Esophagus mucosa (tissue), 1 donor: ENCODE measurements at places on chromosomes 7 and 10. TPM values are rescaled to one million over a fixed set of nuclear protein-coding genes. Genes with fewer than 3 reads are reported as not detected.

POM121C gene
- total RNA-seq, result 30.6 TPM

GRCh38 chr7:41779918-41780317 lies 77.0 kb upstream of the INHBA start:
- no peak for ATAC-seq

DNA sequence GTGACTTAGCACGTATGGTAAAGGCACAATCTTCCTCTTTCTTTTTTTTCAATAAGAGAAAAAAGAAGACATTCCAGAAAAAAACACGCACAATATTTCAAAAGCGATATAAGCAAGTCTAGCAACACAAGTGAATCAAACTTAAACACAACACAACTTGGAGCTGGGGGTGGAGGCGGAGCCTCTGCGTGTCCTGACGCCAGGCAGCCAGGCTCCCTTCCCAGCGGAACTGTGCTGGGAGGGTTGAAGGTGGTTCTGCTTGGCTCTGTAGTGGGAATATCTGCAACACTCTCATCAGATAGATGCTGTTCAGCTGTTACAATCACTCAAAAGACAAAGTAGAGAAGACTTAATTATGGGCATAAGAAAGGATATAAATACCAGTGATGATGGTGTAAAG lies 211.4 kb downstream of the WDR37 start:
- ATAC-seq, result no peak

CRTAC1 gene
- 1.5 TPM for total RNA-seq

DNA sequence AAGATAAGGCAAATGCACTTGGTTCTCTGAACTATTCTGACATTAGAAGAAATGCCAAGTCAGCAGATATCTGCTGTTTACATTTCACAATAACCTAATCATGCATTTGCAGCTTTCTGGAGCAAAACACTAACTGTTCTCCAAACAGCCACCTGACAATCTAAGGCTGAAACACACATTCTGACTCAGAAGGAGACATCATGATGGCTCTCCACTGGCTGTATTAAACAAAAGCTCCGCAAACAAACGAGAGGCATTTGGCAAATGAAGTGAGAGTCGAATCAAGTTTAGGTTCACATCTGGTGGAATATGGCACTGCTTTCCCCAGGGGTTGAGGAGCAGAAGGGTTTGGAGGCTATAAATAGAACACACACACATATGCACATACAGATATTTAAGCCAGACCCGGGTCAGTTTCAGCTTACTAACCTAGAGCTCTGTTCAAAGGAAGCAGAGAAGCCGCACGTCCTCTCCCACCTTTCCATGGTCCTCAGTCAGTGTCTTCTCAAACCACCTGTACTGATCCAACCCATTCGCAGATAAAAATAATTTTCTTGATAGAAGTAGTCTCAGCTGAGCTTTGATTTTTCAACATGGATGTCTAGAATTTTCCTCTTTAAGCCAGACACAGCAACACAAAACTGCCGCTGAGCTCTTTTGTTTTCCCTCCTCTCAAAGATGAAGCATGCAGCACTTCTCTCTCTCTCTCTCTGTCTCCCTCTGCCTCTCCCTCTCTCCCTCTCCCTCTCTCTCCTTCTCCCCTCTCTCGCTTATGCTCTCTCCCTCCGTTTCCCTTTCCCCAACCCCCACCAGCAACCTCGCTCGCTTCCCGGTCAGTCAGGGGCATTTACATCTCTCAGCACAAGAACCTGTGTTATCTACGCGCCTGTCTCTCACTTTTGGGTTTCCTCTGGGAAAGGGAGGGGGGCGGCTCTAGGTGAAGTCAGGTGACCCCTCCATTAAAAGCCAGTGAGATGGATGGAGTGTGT lies 682.8 kb downstream of the MAGI2 start:
- no peak for ATAC-seq

DNA sequence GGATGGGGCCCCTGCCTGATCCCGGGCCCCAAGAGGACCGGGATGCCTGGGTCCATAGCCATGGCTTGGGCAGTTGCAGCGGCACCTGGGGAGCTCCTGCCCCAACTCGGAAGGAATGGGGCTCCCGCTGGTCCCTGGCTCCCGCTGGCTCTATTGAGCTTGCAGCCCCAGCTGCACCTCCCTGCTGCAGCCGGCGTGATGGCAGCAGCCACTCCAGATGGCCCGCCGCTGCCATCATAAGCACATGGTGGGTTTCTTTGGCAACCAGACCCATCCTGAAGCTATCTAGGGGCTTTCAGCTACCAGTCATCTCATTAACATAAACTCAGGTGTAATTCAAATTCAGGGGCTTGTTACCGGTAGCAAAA lies 11.1 kb upstream of the DNMBP start:
- no peak for ATAC-seq

- ATAC-seq, result no peak
Observed at GRCh38 chr10:27644307-27644939, 101.2 kb downstream of the MKX start.

GRCh38 chr10:87864496-87865059 lies 1.2 kb downstream of the PTEN start:
- ATAC-seq, result no peak

DNA sequence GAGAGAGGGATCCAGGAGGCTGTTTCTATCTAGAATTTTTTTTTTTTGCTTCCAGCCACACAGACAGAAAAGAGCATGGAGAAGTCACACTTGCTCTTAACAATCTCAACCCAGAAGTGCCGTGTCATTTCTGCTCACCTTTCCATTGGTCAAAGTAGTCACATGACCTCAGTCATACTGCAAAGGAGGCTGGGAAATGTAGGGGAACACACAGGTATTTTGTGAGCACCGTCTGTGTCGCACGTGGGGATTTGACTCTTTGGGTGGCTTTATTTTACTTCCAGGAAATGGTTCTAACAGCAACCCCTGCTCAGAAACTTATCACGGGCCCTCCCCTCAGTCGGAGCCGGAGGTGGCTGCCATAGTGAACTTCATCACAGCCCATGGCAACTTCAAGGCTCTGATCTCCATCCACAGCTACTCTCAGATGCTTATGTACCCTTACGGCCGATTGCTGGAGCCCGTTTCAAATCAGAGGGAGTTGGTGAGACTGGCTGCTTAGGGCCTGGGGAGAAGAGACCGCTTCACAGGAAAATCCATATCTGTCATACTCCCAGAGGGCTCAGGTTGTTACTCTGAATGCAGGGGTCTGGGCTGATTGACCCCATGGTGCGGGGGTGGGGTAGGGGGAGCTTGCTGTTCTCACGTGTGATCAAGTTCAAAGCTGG lies 13.1 kb upstream of the CPA1 start:
- no peak for ATAC-seq

ITIH5 gene
- total RNA-seq, result 2.3 TPM

GRCh38 chr7:144534196-144534595 lies 130.7 kb upstream of the NOBOX start:
- no peak for ATAC-seq

- ATAC-seq, result no peak
Observed at GRCh38 chr10:130923596-130923995, 387.9 kb downstream of the TCERG1L start.

KCNIP2 gene
- total RNA-seq, result 0.84 TPM

CDH23 gene
- 1.3 TPM for total RNA-seq

DNA sequence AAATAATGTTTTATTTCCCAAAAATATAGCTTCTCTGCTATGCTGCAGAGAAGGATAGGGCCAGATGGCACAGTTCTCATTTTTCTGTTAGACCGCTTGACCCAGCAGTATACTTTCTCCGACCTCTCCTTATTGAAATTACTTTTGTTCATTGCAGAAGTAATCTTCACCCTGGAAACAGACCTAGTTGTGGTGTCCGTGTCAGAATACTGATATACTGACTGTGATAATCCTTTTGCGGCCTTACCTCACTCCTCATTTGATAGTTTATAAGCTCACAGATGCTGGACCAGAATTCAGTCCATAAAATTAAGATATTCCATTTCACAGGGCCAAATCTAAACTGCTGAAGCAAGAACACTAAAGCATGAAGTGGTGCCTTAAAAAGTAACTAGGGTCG lies 260.6 kb upstream of the DKK1 start:
- no peak for ATAC-seq

DNA sequence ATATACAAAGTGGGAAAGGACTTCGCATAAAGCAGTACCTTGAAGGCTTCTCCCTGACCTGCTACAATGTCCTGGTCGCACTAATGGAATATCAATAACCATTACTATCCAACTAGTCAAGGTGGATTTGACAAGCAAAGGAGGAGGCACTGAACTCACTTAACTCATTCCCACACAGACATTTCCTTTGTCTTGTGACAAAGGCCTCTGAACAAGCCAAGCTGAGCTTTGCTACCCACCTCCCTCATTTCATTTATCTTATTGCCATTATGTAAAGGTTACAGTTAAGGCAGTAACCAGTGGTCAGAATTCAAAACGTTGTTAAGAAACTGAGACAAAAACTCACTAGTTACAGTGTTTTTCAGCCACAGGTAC lies 7.3 kb downstream of the ELMO1 start:
- ATAC-seq, result no peak

BLVRA gene
- 41.2 TPM for total RNA-seq

GBX1 gene
- total RNA-seq, result not detected

GRCh38 chr10:98047009-98047741 lies 16.8 kb upstream of the CRTAC1 start:
- no peak for ATAC-seq

SGCE gene
- total RNA-seq, result 1.2 TPM

HOXA11 gene
- total RNA-seq, result not detected

- no peak for ATAC-seq
Observed at GRCh38 chr7:80771523-80771922, 133.1 kb downstream of the CD36 start.

DNA sequence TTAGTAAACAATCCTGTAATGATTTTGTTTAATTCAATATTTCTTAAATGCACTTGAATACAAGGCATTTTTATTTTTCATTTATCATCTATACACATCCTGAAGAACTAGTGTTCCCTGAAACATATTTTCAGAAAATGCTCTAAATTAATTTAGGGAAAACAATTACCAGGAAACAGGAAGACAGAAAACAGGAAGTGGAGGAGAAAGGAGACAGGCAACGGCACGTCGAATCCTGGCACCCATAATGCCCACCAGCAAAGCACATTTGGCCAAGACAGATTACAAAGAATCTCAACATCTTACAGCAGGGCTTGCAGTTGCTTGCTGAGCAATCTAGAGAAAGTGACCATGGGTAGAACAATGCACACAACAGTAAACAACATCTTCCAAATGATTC lies 571.1 kb downstream of the GRID1 start:
- ATAC-seq, result no peak

DNA sequence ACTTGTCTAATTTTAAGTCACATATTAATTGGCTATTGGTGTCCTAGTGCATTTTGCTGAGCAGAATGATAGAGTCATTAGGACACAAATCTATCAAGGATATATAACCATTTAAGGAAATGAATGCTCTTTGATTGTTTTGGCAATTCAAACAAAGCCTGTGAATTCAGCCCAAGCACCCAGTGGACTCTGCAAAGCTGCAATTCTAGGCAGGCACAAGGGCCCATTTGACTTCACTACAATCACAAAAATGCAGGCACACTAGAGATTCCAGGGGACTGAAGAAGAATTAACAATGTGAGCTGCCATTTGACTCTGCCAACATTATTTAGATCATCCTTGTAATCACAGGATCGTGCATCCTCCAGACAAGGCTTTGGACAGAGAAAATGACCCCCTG lies 544.2 kb upstream of the PHF14 start:
- ATAC-seq, result no peak

DNA sequence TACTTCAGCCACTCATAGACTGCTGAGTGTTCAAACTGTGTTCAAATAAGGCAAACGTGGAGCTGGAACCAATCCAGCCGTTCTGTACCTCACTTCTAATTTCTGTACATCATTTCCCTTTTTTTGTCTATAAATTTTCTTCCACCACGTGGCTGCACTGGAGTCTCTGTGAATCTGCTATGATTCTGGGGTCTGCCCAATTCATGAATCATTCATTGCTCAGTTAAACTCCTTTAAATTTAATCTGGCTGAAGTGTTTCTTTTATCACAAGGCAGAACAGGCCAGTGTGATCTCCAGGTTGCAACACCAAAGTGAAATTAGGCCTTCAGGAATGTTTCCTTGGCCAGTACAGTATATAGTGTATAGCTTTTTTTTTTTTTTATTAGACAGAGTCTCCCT lies 53.5 kb downstream of the DNAJC12 start:
- ATAC-seq, result no peak

DNA sequence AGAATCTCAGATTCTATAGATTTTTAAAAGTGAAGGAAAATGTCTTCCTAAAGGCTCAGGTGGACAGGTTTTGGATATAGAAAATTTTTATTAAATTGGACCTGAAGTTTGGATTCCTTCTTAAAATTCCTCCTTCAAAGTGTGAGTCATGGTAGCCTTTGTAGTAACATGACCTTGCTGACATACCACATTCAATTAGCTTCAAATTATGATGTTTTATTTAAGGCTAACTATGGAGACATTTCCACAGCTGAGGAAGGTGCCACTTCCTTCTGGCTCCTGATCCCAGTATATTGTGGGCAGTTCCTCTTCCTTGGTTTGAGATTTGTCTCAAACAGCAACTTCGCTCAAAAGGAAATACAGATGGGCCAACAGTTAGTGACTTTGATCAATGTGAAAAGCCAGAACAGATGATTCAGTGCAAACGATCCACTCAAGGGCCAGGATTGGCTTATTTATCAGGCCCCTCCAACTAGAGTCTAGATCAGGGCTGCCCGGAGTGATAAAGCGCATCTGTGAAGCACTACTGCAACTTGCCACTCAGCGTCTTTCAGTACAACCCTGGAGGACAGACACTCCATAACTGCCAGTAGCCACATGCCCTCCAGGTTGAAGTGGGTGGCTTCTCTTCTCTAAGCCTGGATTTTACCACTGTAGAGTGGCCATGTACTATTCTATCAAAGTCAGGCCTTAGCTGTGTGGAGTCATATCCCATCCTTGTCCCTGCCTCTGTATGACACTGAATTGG lies 573.5 kb downstream of the KIF20B start:
- no peak for ATAC-seq
